Islet precursor cell (in vitro differentiated cells): ENCODE measurements at places on chromosomes 7 and 10.

DNA sequence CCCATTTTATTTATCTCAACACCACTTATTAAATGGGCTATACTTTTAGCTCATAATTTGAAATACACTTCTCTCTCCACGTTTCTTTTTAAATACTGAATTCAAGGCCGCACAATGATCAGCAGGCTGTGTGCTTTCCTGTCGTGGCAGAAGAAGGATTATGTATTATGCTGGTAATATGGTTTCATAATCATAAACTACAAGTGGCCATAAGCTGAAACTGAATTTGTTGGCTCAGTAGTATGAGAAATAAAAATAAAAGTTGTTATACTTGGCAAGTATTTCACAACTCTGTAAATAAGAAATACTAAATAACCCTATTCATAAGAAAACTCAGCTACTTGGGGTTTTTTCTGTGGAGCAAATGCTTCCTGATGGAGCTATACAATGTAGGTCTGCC lies 313.6 kb downstream of the DOCK4 start:
- DNase-seq: no peak

- no peak for DNase-seq
Measured at GRCh38 chr10:57026307-57026706, 665.2 kb upstream of the ZWINT start.

GRCh38 chr7:7681191-7681935 lies 37.0 kb downstream of the RPA3 start:
- DNase-seq: no peak

GRCh38 chr7:92794391-92794790 lies 42.0 kb downstream of the CDK6 start:
- no peak for DNase-seq

GRCh38 chr7:54838175-54838910 lies 79.3 kb upstream of the SEC61G start:
- no peak for DNase-seq

GRCh38 chr7:151699928-151700319 lies 177.0 kb downstream of the PRKAG2 start:
- no peak for DNase-seq

DNA sequence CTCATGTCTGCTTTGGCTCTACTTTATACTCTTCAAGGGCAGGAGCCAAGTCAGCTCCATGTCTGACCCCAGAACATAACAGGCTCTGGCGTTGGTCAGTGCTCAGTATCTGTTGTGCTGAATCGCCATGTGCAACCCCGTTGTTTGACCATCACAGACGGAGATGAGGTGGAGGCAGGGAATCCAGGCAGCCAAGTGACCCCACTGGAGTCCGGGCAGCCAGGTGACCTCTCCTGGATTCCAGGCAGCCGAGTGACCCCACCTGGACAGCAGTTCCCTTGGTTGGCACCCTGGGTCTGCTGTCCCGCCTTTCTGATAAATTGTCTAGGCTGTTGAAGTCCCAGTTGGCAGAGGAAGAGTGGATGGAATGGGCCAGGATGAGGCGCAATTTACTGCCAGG lies 232.2 kb downstream of the TCERG1L start:
- no peak for DNase-seq

DNA sequence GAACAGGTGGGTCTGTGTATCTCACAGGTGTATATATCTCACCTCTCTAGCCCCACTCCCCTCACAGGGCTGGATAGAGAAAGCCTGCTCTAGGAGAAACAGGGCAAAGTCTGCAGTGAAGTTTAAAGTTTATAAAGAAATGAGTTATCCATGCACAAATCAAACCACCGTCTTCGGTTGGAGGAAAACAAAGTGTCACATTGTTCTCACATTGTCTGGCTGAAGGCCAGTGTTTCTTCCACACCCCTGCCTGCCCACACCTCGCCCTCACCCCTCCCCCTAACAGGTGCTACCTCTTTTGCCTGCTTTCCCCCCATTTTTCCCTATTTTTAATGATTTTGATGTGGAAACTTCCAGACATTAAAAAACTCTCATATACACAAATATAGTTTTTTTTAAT lies 25.8 kb downstream of the AQP1 start:
- no peak for DNase-seq

- DNase-seq: no peak
Measured at GRCh38 chr10:33800986-33801385, 466.5 kb upstream of the NRP1 start.

- DNase-seq: no peak
Measured at GRCh38 chr7:17910377-17910776, 29.9 kb downstream of the SNX13 start.

- no peak for DNase-seq
Measured at GRCh38 chr10:12484941-12485805, 135.8 kb downstream of the CAMK1D start.

GRCh38 chr7:125057963-125058362 lies 128.3 kb upstream of the POT1 start:
- DNase-seq: no peak

- no peak for DNase-seq
Measured at GRCh38 chr7:12961910-12962480, 274.6 kb downstream of the ARL4A start.

DNA sequence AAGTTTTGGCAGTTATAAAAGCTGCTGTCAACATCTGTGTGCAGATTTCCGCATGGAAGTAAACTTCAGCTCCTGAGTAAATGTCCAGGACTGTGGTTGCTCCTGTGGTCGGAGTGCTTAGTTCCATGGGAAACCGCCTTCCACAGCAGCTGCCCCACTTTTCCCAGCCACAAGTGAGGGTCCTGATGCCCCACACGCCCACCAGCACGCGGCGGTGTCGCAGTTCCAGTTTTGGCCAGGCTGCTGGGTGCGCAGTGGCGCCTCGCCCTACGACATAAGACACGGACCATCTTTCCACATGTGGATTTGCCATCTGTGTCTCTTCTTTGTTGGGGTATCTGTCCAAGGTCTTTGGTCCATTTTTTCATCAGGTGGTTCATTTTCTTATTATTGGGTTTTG lies 167.1 kb downstream of the DIP2C start:
- no peak for DNase-seq

DNA sequence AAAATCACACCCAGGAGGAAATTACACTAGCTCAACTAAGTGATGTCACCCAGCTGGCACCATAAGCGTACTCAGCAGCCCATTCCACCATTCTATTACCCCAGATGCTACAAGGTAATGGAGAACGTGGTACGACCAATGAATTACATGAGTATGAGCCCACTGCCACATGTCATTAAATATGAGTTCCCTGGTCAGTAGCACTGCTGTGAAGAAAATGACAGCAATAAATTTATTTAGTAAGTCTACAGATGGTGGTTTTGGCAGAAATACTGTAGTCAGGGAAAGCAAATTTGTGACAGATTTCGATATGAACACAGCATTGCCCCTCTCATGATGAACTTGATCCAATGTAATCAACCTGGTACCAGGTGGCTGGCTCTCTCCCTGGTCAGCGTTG lies 154.2 kb downstream of the VWC2 start:
- DNase-seq: no peak

DNA sequence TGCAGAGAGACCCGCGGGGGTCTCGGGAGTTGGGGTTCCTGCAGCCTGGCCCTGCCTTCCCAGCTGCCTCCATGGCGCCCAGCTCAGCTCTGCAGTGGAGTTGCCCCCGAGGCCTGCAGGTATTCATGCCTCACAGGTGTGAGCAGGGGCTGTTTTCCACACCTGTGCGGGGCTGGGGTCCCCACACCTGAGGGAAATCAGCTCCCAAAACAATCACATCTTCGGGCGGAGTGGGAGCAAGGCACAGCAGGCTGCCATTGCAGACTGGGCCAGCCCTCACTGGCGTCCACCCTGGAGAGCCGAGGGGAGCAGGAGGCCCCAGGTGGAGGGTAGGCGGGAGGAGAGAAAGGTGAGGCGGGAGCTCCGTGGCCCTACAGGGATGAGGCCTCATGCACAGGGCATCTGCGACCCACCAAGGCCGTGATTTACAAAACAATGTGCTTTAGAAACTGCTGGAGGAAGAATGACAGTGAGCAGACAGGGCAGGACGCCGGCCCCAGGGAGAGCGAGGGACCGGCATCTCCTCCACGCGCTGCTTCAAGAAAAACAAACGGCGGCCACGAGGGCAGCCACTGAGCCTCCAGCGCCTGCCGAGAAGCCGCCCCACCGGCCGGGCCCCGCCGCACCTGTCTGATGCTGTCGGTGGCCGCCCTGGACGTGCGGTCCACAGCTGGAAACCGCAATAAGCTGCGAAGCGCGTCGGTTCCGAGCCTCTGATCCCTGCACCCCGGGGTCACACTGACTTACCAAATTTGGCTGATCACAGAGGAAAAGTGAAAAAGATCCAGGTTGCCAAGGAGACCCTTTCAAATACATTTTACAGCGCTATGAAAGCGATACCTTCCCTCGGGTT lies 53.0 kb upstream of the PDGFA start:
- no peak for DNase-seq

DNA sequence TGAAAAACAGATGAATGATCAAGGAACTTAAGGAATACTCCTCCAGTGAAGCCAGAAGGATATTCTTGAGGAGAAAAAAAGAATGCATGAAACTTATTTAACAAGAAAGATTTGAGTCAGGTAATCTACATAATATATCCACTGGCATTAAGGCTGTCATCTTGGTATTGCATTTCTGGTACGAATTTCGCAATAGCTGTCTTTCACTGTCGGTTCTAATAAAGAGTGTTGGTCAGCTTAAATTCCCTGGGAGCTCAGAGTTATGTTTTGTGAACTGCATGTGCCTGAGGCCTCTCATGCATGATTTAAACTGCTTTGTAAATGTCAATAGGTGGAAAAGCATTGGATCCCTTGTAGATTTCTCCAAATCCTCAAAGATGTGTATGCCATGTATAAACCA lies 565.3 kb upstream of the GALNT17 start:
- no peak for DNase-seq

DNA sequence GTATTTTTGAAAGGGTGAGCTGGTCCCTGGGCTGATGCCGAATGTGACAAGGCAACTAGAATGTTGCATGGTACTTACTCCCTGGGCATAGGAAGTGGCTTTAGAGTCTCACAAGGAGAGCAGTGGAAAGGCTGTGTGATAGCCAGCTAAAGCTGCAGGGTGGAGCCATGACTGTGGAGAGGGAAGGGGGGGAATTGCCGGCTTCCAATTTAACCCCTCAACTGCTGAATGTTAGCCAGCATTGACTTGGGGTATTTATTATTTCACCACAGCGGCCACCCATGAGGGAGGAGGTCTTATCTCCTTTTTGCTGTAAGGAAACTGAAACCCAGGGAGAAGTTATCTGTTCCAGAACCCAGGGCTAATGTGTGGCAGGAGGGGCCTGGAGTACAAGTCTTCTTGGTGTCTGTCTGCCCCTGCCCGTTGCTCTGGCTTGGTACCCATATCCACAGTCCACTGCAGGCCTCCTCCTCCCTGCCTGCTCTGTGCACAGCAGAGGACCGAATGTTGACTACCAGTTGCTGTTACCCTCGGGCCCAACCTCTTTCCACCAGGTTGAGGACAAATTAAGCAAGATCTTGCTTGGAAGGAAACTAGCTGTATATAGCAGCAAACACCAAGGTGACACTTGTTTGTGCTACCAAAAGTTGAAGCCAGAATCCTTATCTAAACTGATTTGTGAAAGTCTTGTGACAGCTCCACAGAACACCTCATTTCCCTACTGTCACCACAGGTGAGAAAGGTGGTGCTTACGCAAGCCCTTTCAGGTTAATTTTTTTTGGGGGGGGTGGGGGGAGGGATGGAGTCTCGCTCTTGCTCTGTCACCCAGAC lies 37.6 kb downstream of the WBP1L start:
- no peak for DNase-seq

GRCh38 chr10:94500063-94500462 lies 45.5 kb upstream of the HELLS start:
- DNase-seq: no peak

DNA sequence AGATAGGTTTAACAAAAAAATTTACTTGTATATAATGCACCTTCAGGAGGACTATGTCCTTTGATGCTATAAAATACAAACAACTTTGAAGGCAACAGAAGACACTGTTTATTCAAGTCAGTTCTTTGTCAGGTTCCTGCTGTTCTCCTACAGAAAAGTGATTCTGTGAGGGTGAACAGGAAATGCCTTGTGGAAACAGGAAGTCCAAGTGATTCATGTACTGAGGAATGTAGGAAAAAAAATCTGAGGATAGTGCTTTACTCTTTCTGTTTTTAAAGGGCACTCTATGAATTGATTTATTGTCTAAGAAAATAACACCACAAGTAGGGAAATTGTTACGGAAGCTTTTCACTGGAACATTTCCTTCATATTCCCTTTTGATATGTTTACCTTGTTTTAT lies 171.9 kb downstream of the HDAC9 start:
- DNase-seq: no peak

- no peak for DNase-seq
Measured at GRCh38 chr10:129932751-129933433, 31.2 kb downstream of the EBF3 start.

GRCh38 chr10:60644436-60645130 lies 133.7 kb upstream of the CDK1 start:
- DNase-seq: no peak

GRCh38 chr7:99920149-99920548 lies 819 bp upstream of the TRIM4 start:
- no peak for DNase-seq

- DNase-seq: no peak
Measured at GRCh38 chr10:4850397-4850796, 24.4 kb downstream of the AKR1E2 start.

DNA sequence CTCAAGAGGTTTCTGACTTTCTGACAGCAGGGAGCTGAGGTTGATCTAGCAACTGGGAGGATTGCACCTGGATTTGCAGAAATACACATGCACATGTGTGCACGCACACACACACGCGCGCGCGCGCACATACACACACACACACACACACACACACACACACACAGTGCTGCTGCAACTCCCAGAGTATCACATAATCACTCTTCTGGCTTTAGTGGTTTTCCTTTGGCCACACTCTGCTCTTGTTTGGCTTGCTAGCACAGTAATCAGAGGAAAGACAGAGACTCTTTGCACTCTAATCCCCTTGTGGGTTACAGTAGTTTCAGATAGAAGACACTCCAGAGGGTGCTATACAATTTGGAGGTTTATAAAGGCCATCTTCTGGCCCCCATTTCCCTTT lies 705.0 kb downstream of the AUTS2 start:
- no peak for DNase-seq

DNA sequence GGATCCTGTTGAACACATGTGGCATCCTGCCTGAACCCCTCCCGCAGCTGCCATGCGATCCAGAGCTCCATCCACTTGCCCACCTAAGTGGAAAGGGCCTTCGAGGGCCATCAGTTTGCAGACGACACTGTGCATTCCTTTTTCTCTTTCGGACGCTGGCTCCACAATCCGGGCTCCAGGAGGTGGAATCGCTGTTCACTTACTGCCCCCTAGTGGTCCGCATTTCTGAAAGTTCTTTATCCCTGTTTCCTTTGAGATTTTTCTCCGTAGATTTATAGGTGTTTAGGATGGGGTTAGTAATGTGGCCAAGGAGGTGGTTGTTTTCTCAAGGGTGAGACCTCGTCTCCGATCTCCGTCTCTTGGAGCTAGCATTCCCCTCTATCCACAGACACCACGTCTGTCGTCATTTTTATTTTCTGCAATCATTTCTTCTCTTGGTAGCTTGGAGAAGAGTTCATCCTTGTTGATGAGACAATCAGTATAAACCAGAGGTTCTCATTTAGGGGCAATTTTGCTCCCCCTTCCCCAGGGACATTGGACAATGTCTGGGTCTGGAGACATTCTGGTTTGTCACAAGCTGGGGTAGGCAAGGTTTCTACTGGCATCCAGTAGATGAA lies 204.6 kb downstream of the ARHGAP21 start:
- peak; percentile 79 for DNase-seq
